ENCODE measurements at places on chromosomes 7 and 10. TPM values are rescaled to one million over a fixed set of nuclear protein-coding genes. Genes with fewer than 3 reads are reported as not detected.
A peak's percentile ranks its signal among the peaks of the same experiment; 100 is the strongest.

DNA sequence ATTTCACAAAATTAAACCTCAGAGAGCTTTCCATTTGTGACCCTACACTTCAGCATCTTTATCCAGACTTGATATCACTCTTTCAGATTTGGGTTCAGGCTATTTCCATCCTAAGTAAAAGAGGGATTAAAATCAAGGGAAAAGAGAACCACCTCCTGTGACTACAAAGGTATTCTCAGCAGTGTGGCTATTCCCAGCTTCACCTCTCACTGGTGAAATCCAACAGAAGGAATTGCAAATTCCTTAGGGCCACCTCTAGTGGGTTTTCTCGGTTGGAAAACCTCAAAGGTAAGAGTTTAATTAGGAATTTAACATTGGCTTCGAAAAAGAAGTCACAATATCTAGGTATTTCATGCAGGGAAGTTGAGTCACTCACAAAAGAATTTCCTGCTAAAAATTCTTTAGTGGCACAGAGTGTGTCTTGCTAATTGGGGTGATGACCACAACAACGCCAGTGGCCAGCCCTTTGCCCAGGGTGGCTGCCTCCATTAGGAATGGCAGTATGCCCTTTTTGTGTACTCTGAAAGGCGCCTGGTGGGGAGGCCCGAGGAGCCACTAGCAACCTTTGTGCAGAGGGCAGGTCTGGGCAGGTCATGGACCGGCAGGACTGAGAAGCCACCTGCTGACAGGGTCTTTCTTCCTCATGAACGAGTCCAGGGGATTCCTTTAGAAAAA is 52.2 kb downstream of the SEM1 start:
- H3K27ac ChIP-seq = no peak overlapping the region
- H3K27me3 ChIP-seq = no peaks in the 10 kb centered on the region
- no peak for DNase-seq
- H3K36me3 ChIP-seq = no peaks in the 10 kb centered on the region
- no peak overlapping the region for H3K4me3 ChIP-seq

- no peaks in the 10 kb centered on the region for H3K36me3 ChIP-seq
- H3K27ac ChIP-seq = no peak overlapping the region
- no peaks in the 10 kb centered on the region for H3K4me1 ChIP-seq
- H3K4me3 ChIP-seq = no peak overlapping the region
- no peak for DNase-seq
These were observed 148.0 kb upstream of the ANK3 start for GRCh38 chr10:60537697-60538096.

GRCh38 chr7:15457990-15458955 is 103.5 kb downstream of the AGMO start:
- no peaks in the 10 kb centered on the region for H3K27me3 ChIP-seq
- H3K4me3 ChIP-seq = no peak overlapping the region
- H3K36me3 ChIP-seq = no peaks in the 10 kb centered on the region
- H3K27ac ChIP-seq = no peak overlapping the region
- H3K4me1 ChIP-seq = no peaks in the 10 kb centered on the region

GRCh38 chr7:18163091-18163490 is 135.4 kb upstream of the PRPS1L1 start:
- no peaks in the 10 kb centered on the region for H3K4me1 ChIP-seq
- DNase-seq = no peak
- H3K27me3 ChIP-seq = no peaks in the 10 kb centered on the region
- no peak overlapping the region for H3K4me3 ChIP-seq
- H3K27ac ChIP-seq = no peak overlapping the region

GRCh38 chr7:118949031-118949430 is 724.5 kb downstream of the ANKRD7 start:
- no peak for DNase-seq
- H3K27ac ChIP-seq = no peak overlapping the region
- no peak overlapping the region for H3K4me3 ChIP-seq
- H3K27me3 ChIP-seq = no peaks in the 10 kb centered on the region

DNA sequence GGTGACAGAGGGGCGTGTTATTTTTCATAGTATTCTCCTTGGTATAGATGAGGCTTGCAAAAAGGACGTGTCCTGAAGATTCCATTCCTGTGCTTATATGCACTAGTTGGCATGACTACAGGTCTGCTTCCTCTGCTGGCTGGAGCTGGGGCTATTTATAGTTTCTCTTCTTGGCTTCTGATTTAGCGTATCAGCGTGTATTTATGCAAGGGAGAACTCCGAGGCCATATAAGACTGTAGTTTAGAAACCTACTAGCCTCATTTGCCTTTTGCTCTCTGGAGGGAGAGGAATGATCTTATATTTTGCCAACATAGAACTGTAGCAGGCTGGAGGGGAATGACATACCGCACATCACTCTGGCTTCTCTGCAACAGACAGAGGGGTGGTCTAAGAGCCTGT is 39.7 kb downstream of the CACNB2 start:
- H3K4me3 ChIP-seq = no peak overlapping the region
- no peaks in the 10 kb centered on the region for H3K27me3 ChIP-seq
- DNase-seq = peak; percentile 86
- no peaks in the 10 kb centered on the region for H3K36me3 ChIP-seq

DNA sequence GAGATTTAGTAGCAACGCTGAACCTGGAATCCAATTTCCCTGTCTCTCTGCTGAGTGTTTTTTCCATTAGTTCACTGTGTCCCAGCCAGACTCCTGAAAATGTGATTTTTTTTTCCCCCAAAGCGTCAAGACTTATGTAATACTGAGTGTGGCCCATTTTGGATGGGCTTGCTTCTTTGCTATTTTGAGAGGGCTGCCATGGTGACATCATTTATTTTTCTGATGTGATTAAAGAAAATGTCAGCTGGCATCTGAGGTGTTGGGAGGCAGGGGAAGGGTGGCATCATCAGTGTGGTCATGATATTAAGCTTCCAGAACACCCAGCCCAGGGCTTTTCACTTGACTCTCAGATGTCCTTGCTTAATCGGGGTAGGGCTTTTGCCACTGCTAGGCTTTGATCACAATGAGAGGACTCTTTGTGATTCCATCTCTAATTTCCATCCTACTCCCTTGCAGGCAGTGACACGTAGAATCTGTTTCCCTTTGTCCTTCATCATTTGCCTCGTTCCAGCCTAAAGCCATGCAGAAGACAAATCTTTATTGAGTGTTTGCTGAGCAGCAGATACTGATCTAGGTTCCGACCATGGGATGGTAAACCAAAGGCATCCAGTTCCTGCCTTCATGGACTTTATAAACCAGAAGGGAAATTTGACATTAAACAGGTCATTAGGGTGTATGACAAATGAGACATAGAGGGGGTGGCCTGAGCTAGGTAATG is 7.4 kb downstream of the ZNF365 start:
- H3K36me3 ChIP-seq = no peaks in the 10 kb centered on the region
- H3K4me1 ChIP-seq = no peaks in the 10 kb centered on the region
- H3K27me3 ChIP-seq = no peaks in the 10 kb centered on the region
- no peak for DNase-seq

DNA sequence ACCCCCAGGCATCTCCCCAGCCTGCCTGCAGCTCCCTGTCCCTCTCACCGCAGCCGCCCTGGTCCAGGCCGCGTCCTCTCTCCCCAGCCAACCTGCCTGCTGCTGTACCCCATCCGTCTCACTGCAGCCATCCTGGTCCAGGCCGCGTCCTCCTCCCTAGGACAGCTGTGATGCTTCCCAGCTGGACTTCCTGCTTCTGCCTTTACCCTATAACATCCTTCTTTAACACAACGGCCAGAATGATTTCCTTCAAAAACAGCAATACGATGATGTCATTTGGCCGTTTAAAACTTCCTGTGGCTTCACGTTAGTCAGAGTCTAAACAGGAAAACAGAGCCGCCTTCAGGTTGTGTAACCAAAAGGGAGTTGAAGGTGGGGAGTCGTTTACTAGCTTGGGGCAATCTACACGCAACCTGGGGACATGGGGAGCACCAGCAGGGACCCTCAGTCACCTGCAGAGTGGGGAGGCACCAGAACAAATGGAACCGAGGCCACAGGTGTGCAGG is 32.2 kb upstream of the ZFAND2A start:
- no peak overlapping the region for H3K4me3 ChIP-seq
- H3K27me3 ChIP-seq = no peaks in the 10 kb centered on the region
- no peak overlapping the region for H3K27ac ChIP-seq

GRCh38 chr7:110442381-110442837 is 648.5 kb upstream of the LRRN3 start:
- peak; percentile 31 for DNase-seq
- H3K27me3 ChIP-seq = no peaks in the 10 kb centered on the region
- H3K4me1 ChIP-seq = no peaks in the 10 kb centered on the region
- H3K27ac ChIP-seq = no peak overlapping the region
- H3K36me3 ChIP-seq = no peaks in the 10 kb centered on the region

UPK3B gene
- total RNA-seq = 12.2 TPM

MSMB gene
- total RNA-seq = not detected

PVRIG gene
- total RNA-seq = 3.8 TPM

NPC1L1 gene
- 4.9 TPM for total RNA-seq

NPY4R gene
- total RNA-seq = not detected
